Right lung (tissue), 10 donors: ENCODE measurements at places on chromosomes 13 and 19. TPM values are rescaled to one million over a fixed set of nuclear protein-coding genes. Genes with fewer than 3 reads are reported as not detected.

DNA sequence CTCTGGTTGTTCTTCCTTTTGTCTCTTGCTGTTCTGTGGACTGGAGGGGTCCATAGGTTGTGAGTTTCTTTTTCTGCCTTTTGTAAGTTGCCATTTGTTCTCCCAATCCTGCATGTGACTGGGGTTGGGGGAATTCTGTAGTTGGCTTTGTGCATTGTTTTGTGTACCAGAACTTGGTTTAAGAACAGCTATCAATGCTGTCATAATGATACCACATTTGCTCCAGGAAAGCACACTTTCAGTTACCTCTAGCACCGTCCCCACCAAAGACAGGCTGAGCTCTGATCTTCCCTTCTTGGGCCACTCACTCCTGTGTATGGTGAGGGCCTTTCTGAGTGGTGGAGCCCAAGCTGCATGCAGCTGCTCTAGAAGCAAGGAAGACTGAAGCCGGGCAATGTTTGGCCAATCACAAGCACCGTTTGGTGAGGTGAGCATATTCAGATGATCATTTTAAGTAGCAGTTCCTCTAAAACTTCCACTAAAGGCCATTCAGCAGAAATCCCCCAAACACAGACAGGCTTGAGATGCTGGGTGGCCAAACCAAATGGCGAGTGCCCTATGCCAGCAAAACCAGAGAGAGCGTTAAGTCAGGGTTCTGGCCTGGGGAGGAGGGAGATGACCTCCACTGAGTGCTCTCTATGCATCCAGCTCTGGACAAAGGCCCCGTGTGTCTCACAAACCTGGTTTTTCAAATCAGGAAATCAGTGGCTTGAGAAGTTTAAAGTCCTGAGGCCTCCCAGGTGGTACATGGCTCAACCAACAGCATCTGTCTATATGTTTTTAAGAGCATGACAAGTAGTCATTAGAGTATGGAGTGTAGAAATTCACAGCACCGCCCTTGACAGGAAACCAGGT is 120.7 kb upstream of the SPATA13 start:
- no peak for DNase-seq

NUFIP1 gene
- polyA plus RNA-seq = 10.6 TPM

- DNase-seq = peak; percentile 52
Measured at GRCh38 chr19:41785653-41786052, 10.7 kb upstream of the CEACAM3 start.

SLC1A5 gene
- 76.7 TPM for polyA plus RNA-seq

DNA sequence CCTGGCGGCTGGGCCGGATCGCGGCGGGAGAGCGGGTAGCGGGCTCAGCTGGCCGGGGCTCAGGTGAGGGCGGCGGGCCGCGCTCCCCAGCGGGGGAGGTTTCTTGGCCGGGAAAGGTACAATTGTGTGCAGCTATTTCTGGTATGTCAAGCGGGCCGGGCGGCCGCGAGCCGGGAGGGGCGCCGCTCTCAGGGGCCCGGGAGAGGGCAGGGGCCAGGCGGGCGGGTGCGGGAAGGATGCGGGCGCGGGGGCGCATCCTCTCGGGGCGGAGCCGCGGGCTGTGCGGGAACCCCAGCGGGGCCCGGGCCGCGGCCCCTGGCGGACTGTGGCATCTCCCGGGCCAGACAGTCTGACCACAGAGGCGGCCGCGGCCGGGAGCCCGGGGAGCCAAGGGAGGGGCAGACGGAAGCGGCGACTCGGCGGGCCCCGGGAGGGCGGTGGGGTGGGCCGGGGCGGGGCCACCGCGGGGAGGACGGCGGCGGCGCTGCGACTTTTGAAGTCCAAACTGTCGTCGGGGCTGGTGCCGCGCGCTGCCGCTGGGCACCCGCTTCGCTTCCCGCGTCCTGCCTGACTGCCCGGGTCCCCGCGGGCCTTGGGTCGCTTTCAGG is at the start of gene LMO7:
Gene LMO7, plus strand, starts transcription at position 503 of the 608 bp plus-strand sequence. CDS start 328 bp downstream, outside the sequence.
- DNase-seq = peak; percentile 58

MEF2B gene
- 2.2 TPM for polyA plus RNA-seq

GRCh38 chr13:111513766-111514609 is 193.5 kb downstream of the TEX29 start:
- DNase-seq = no peak

- no peak for DNase-seq
Measured at GRCh38 chr13:75830842-75831241, 194.7 kb downstream of the LMO7 start.

DNA sequence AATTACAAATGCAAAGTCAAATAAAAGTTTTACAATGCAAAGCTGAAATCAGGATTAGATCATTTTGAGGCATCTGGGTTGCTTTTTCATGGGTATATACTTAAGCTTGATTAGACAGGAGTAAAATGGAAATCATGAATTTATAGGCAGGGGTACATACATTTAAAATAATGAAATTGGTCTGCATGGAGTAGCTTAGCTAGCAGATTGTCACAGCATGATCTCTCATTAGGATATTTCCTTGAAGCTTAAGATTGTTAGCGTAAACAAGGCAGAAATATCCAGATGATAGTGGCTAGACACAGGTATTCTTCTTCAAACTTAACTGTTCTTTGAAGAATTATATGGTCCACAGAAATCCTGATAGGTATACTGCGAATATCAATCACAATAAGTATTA is 1627.0 kb upstream of the PCDH20 start:
- DNase-seq = no peak

DNA sequence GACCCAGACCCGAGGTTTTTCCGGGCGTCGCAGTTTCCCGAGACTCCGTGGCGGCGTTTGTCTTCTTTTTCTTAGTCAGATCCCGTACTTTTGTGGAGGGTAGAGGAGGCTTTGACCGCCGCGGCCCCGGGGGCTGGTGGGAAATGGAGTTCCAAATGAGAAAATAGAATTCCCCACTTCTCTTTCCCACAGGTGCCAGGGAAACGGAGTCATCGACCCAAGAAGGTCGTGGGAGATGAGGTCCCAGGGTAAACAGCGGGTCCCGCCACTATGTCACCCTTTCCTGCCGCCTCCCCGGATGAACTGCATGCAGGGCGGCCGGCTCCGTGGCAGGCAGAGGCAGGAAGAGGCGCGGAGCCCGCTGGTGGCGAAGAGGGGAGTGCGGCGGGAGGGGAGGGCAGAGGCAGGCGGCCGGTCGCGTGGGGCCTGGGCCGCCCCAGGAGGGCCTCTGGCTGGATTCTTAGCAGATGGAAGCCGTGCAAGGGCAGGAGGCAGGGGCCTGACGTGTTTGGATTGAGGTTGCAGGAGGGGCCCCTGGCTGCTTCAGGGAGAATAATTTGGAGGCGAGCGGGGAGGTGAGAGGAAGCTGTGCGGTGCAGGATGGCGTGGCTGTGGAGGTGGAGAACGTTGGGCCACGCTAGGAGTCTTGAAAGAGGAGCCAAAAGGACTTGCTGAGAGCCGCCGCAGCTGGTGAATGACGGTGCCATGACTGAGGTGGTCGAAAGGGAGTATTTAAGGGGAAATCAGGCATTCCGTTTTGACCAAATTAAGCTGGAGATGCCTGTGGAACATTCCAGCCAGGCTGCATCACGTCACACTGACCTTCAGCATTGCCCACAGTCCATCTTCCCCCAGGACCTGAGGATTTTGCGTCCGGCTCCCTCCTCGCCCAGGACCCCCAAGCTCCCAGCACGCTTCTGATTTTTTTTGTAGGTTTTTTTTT is 11.7 kb downstream of the CYTH2 start:
- DNase-seq = peak; percentile 27

GRCh38 chr13:101681834-101682233 is 229.4 kb downstream of the ITGBL1 start:
- DNase-seq = no peak

GNG7 gene
- polyA plus RNA-seq = 7.1 TPM

MAST1 gene
- polyA plus RNA-seq = 1.6 TPM

GRCh38 chr13:46845146-46845545 is 48.2 kb upstream of the ESD start:
- DNase-seq = no peak

- DNase-seq = no peak
Measured at GRCh38 chr13:46166947-46167610, 14.9 kb downstream of the LCP1 start.
